ENCODE measurements at places on chromosomes 13 and 19.

DNA sequence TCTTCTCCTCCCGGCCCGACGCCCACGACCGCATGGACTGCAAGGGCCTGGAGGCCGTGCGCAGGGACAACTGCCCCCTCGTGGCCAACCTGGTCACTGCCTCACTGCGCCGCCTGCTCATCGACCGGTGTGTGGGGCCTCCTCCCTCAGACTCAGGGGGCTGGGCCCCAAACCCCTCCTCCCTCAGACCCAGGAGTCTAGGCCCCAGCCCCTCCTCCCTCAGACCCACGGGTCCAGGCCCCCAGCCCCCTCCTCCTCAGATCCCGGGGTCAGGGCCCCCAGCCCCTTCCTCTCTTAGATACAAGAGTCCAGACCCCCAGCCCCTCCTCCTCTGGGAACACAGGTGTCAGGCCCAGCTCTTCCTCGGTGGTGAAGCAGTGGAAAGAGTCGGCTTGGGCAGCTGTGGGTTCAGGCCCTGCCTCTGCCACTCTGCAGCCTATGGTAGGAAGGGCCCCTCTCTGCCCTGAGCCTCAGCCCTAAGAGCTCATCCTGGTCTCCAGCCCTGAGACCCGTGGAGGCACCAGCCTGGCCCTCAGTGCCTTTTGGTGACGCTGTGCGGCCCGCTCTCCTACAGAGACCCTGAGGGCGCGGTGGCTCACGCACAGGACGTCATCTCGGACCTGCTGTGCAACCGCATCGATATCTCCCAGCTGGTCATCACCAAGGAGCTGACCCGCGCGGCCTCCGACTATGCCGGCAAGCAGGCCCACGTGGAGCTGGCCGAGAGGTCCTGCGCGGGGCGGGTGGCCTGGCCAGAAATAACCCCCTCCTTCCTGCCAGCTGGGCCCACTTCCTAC, 3.7 kb upstream of the SPIB start:
- DNase-seq, result peak; percentile 81

DNA sequence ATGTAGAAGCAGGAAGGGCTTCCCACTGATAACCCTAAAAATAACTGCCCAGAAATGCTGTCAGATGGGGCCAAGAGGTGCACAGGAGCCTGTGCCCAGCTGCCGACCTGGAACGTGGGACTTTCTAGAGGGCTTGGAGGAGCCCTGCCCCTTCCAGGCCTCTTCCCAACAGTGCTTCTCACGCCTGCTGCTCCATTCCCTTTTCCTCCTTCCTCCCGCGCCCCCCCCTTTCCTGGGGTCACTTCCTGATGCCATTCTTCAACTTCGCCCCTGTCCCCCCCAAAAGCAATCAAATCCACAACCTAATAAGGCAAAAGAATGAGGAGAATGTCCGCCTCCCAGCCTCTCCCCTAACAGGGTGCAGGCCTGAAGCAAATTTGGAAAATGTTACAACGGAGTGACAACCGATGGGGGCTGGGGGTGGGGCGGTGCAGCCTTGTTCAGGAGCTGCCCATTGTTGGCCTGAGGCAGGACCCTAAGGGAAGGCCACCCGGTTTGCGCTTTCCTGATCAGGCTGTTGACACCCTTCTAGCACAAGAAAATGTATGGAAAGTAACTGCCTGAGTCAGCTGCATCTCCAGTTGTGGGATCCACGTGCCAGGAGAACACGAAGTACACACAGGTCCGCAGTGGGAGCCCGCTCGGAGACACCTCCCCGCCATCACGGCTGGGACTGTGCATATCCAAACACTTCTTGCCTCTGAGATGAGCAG, 18.7 kb downstream of the ACTN4 start:
- DNase-seq, result no peak

- no peak for DNase-seq
These were observed 1002.1 kb downstream of the UQCRFS1 start for GRCh38 chr19:28210886-28211285.

DNA sequence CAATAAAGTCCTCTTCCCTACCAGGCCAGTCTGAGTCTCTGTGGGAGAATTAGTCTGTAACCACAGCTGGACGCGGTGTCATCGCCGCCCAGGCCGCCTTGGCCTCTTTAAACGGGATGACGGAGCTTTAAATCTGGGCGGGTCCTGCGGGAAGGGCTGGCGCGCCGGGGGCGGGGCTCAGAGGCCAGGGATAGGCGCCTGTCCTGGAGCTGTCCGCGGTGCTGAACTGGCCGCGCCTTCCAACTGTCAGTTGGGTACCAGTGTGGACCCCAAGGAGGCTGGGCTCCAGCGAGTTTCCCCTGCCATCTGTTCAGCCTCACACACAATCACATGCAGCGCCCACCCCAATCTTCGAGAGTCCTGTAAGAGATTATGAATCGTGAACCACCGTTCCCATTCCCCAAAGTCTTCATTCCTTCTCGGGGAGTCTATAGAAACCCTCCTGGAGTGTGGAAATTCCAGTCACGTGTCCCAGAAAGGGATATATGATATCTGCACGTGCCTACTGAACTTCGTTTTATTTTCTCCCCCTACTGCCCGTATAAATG, 11.5 kb downstream of the APLP1 start:
- peak; percentile 77 for DNase-seq

GRCh38 chr13:113548778-113549621, 35.6 kb upstream of the TFDP1 start:
- DNase-seq, result no peak

DNA sequence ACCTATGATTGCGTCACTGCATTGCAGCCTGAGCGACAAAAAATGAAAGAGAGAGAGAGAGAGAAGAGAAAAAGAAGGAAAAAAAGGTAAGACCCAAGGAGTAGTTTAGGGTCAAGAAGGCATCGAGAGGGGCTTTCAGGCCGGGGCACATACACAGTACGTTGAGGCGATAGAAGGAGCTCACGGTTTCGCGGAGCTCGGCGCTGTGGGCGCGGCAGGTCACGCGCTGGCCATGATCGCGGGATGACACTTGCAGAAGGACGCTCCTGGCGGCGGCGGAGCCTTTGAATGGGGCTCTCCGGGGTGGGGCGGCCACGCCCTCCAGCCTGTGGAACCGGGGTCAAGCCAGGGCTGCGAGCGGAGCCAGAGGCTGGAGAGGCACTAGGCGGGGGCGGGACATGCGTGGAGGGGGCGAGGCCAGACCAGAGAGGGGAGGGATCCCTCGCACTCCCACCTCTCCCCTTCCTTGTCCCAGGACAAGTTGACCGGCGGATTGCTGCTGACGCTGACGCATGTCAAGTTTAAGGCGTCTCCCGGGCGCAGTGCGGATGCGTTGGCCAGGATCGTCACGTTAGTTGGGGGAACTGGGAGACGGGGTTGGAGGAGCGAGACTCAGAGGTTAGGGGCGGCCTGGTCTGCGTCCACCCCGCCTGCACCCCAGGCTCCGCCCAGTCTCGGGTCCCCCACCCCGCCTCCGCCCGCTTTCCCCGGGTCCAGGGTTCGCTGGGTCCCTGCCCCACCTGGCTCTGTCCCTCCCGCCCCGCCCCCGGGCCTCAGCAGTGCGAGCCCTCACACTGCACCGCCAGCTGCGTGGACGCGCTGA, 6.9 kb downstream of the NPHS1 start:
- no peak for DNase-seq

DNA sequence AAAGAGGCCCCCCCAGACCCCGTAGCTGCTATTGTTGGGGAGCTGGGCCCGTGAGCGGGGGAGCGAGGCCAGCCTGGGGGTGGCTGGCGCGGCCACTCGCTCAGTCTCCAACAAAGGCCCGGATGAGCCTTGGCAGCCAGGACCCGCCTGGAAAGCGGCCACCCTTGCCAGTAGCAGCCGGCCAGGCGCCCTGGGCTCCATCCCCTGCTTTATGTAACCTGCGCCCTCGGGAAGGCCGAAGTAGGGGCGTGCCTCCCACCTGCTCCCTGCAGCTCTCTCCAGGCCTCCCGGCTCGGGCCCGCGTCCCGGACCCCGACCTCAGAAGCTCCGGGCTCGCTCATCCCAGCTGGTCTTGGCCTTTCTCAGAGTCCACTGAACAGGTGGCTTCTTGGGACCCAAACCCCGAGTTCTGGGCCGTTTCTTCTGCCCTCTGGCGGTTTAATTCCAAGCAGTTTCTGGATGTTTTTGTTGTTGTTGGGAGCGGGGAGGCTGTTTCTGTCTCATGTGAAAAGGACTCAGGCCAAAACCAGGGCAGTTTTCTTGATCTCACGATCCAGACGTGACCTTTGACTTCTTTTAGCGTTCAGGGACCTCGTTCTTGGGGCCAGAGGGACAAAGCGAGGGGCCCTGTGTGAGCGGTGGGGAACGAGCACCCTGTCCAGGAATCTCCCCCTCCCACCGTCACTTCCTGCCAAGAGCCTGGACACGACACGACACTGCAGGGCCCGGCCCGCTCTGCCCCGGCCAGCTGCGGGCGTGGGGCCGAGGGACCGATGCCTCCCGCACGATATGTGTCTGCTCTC, 1.2 kb downstream of the CDC34 start:
- DNase-seq, result no peak

DNA sequence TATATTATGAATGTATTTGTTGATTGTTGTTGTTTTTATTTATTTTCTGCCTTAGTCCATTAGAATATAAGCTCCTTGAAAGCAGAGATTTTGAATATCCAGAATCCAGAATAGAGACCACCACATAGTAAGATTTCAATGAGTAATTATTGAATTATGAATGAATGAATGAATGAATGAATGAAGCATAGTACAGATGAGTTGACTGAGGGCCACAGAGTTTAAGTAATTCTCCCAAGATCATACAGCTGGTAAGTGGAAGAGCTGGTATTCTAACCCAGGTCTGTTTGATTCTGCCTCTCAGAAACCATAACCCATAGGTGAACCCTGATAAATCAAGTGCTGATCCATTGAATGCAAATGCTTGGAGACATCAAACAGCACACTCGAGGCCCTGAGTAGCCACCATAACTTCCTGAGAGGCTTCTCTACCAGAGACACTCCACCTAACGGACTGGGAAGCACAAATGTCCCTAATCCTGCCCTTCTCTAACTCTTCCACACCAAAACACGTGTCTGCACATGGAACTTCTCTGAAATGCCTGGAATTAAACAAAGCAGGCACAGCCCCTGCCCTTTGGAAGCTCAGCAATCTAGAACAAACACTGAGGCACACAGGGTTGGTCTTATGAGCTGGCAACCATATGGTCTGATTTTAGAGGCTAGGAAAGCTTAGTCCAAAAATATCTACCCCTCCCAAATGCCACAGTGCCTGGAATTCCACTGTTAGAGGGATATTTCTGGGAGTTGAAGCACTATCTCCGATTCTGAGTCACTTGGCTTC, 190.1 kb downstream of the FOXO1 start:
- DNase-seq, result no peak

DNA sequence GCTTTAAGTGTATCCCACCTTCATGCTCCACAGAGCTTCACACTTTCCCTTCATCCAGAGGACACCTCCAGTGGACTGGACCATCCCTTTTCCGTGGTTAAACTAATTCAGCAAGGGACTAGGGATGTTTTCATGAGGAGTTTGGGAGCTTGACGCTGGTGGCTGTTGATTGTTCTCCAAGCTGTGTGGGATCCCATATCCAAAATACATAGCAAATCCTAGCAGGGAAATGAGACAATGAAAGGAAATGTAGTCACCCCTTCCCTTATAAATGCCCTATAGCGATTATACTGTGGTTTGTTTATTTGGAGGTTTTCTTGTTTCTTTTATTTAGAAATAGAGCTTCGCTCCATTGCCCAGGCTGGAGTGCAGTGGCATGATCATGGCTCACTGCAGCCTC, 31.6 kb upstream of the DPRX start:
- DNase-seq, result no peak

DNA sequence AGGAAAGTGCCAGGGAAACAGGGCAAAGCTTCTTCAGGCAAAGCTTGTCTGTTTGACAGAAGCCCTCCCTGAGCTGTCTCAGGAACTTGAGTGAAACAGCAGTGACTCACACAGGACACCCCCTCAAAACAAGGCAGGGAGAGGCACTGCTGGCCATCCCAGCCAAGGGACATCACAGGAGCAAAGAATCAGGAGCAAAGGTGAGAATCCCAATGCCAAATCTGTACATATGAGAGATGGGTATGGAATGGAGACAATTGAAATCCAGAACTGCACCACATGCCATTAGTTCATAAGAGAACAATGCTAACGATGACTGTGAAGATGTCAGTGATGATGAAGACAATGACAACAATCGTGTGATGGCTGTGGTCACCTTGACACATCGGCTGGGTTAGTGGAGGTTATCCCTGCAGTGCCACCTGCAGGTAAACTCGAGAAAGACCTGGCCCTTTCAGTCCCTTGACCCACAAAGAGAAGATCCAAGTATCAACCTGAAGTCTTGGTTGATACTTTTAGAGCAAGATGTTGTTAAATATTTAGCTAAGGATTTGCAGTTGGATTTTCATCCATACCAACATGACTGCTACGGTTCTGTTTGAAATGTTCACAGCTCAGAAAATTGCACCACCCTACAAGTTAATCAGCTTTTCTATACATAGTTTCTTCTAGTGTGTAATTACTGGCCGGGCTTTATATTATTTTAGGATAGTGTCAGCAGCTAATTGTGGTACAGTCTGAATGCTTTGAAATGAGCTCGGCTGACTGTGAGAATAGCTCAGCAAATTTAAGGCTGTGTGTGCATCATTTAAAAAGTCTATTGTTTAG, 42.0 kb upstream of the IPO5 start:
- no peak for DNase-seq

GRCh38 chr19:50417111-50418081, 1.3 kb upstream of the SPIB start:
- no peak for DNase-seq

- DNase-seq, result no peak
These were observed 783 bp downstream of the RHPN2 start for GRCh38 chr19:33063753-33064457.

GRCh38 chr13:73062468-73062867, 3.7 kb downstream of the KLF5 start:
- DNase-seq, result no peak

GRCh38 chr13:76825430-76825829, 60.8 kb downstream of the KCTD12 start:
- no peak for DNase-seq

- DNase-seq, result no peak
These were observed 1.4 kb upstream of the ERFL start for GRCh38 chr19:41929536-41930071.

DNA sequence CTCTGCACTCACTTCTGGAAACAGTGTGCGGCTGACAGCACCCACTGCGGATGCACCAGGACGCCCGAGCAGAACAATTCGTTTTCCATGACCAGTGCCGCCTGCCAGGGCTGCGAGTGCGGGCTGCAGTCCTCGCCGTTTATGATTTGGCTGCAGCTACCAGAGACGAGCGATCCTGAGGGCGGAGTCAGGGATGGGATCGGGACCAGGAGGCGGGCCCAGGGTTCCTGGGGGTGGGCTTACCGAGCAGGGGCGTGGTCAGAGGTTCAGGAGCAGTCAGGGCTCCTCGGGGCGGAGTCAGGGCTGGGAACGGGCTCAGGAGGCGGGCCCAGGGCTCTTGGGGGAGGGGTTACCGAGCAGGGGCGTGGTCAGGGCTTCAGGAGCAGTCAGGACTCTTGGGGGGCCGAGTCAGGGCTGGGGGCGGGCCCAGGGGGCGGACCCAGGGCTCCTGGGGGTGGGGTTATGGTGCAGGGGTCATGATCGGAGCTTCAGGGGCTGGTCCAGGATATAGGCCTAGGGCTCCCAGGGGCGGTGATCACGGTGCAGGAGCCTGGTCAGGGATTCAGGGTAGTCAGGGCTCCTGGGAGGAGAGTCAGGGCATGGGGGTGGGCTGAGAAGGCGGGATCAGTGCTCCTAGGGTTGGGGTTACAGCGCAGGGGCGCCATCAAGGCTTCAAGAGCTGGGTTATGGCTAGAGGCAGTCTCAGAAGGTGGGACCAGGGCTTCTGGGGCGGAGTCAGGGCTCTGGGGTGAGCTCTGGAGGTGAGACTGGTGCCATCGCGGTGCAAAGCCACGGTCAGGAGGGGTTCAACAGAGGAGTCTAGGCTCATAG, 1.7 kb downstream of the KLK4 start:
- peak; percentile 34 for DNase-seq

- peak; percentile 79 for DNase-seq
These were observed 6.9 kb downstream of the PKN1 start for GRCh38 chr19:14440049-14440448.
